ENCODE measurements at places on chromosomes 5 and 9.

DNA sequence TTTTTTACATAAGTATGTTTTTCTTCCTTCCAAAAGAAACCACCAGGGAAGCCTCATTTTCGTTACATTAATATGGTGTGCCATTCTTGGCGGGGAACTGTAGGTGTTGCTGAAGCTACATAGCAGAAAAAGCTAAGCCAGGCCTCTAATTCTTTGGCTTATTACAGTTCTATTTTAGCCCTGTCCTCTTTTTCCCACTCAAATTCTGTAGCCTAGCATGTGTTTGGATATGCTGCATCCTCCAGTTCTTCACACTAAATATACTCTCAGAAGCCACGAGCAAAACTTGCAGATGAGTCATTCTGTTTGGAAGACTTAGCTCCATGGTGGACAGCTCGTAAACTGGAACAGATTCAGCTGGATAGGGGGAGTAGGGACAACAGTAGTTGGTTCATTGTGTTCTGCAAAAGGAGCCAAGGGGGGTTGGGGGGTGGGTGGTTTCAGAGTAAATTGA is 369.4 kb downstream of the TMEM161B start:
- DNase-seq: no peak

DNA sequence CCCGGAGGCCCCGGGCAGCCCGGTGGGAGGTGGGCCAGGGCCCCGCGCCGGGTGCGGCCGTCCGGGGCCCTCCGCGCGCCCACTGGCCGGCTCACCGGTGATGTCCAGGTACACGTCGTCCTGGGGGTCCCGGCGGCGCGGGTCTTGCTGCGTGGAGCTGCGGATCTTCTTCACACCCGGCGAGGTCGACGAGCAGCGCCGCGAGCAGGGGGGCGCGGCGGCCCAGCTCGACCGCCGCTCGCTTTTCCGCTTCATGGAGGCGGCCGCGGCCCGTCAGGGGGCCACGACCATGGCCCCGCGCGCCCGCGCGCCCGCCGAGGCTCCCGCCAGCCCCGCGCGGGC is 548 bp downstream of the CDC14B start:
- no peak for DNase-seq

GRCh38 chr5:34047774-34048572 is 5.0 kb upstream of the C1QTNF3 start:
- DNase-seq: no peak

DNA sequence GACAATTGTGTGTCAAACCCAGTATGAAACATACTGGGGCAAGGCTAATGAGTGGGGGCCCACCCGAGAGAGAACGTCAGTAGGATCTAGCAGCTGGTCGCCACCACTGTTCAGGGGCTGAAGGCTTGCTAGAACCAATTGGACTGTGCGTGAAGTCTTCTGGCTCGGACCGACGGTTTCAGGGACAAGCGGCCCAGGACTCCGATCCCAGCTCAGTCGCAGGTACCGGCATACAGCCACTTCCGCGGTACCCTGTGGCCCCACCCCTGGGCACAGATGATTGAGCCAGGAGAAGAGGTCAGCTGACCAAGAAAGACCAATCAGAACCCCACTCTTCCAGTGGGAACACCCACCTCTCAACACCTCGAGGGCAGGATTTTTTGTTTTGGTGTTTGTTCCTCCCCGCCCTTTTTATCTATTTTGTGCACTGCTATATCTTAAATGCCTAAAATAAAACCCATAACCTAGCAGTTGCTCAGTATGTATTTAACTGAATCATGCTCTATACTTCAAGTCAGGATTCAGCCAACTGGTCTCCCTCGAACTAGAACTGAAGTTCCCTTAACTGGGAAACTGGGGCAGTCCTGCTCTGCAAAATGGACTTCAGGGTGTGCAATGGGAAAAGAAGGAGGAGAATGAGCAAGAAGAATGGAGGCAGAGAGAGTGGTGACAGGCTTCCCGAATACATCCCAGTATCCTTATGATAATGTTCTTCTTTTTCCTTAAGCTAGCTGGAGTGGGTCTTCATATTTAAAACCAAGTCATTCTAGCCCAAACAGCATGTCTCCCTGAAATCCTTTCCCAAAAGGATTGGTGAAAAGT is 21.1 kb upstream of the CPEB4 start:
- no peak for DNase-seq

GRCh38 chr5:74239261-74239660 is 401.3 kb downstream of the ENC1 start:
- no peak for DNase-seq

- DNase-seq: peak; percentile 30
Observed at GRCh38 chr5:115920171-115920725, 42.0 kb upstream of the LVRN start.

GRCh38 chr9:112111461-112111860 is 63.6 kb downstream of the SUSD1 start:
- DNase-seq: no peak

DNA sequence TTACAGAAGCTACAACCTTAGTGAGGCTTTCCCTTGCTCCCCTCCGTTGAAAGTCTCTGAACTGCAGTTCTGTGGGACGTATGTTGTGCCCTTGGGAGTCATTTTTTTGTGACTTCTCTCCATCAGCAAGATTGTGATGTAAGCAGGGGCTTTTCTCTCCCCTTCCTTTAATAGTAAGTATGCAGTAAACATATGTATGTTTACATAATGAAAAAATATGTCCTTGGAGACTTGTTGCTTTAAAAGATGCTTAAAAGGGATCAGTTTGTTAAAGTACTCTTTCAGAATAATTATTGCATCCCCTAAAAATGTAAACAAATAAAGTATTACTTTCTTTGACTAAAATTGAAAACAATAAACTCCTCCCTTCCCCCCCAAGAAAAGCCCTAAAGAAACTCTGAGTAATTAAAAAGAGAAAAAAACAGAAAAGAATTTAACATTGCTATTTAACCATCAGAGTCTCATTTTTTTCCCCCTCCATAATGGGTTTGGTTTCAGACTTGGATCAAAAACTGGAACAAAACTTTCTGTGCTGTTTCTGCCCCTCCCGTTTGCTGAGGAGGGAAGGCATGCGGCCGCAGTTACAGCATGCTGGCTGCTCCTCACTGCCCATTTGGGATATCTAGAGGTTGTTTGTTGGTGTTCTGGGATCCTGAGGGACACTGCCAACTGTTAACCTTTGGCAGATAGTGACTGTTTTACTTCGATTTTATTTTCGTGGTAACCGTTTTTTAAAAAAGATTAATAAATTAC is 40.2 kb downstream of the TRIO start:
- no peak for DNase-seq

- no peak for DNase-seq
Observed at GRCh38 chr9:35682051-35682450, 7.7 kb downstream of the TPM2 start.

- DNase-seq: peak; percentile 71
Observed at GRCh38 chr5:178117923-178118701, 4.8 kb downstream of the N4BP3 start.

DNA sequence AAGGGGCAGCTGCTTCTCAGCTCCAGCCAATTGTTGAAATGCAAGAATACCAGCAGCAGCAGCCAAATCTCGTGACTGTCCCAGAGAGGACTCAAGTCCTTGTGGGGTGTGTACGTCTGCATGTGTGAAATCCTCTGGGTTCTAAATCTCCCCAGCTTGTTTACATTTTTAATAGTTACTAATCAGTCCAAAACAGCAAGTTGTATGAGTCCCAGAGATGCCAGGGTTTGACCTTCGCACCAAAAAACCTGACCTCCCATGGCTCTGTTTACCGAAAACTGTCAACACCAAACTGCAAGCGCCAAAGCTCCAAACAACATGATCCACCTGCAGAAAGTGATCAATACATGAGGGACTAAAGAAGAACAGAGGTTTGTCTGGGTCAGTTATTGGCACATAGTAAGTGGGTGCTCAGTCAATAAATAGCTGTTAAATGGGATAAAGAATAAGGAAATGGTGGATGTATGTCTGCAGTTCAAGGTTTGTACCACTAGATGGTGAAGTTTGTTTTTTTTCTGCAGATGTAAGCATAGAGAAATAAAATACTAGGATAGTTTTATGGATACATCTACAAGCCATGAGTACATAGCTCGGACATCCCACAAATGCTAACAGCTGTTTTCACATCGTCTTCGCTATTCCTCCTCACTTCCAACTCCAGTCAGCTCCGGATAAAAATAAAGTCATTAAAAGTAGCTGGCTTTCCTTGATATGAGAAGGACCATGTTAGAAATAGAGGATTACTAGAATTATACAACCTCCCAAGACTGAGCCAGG is 85.3 kb upstream of the ADRB2 start:
- peak; percentile 82 for DNase-seq

DNA sequence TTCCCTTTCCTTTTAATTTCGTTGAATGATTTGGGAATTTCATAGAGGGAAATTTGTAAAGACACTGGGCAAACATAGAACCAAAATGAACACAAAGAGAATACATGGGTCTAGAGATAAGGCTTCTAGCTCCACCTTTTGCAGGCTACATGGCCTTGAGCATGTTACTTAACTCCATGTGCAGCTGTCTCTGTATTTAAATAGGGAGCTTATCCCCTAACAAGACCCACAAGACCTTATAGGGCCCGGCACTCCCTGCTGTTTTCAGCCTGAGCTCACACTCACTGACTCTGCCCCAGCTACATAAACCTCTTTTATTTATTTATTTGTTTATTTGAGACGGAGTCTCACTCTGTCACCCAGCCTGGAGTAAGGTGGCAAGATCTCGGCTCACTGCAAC is 30.6 kb upstream of the TLE1 start:
- DNase-seq: no peak

DNA sequence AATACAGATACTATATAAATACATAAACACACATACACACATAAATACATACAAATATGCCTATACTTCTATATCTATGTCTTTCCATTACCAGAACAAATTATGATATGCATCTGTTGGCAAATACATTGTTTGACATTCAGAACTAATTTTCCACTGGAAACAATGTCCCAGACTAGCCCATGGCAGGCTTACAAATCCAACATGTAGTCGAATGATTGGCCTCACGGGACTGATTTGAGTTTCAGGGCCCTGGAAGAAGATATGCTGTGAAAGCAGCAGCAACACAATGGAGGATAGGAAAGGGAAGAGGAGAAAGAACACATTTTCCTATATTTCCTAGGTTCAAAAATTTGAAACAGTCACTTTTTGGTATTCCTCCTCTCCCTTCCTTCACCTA is 881.1 kb upstream of the DMAC1 start:
- DNase-seq: no peak

- peak; percentile 71 for DNase-seq
Observed at GRCh38 chr5:135551593-135552447, 16.1 kb upstream of the NEUROG1 start.

GRCh38 chr5:150624334-150625163 is 15.9 kb upstream of the SYNPO start:
- DNase-seq: no peak

Data from endothelial cell of umbilical vein (primary cell).